GM13977 (cell line): ENCODE measurements at places on chromosomes 12 and 14.

GRCh38 chr12:69329669-69330428, 18.3 kb upstream of the LYZ start:
- no peak for DNase-seq

DNA sequence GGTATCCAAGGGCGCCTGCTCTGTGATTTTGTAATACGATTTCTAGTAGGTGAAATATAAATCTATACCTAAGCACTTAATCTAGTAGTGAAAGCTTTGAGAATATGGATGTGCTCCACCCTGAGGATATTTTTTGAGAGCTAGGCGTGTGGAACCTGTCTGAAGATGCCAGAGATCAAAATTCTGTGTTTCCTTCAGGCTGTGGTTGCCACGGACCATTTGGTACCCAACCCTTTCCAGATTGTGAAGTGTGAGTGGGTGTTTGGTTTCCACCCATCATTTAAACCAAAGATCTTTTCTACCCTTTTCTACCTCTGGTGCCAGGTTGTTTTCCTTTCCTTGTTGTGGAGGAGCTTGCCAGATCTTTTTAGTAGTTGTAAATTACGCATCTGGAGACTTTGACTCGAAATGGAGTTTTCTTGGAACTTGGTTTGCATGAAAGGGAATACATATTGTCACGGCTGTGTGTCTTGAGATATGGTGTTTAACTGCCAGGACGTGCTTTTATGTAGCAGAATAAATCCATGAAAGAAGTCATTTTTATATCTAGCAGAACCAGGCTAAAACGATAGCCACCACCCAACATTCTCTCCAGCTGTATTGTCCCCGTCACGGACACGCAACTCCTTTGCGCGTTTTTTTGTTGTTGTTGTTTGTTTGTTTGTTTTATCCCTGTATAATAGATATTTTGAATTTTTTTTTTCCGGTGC, 2.2 kb downstream of the LRFN5 start:
- peak; percentile 14 for DNase-seq

DNA sequence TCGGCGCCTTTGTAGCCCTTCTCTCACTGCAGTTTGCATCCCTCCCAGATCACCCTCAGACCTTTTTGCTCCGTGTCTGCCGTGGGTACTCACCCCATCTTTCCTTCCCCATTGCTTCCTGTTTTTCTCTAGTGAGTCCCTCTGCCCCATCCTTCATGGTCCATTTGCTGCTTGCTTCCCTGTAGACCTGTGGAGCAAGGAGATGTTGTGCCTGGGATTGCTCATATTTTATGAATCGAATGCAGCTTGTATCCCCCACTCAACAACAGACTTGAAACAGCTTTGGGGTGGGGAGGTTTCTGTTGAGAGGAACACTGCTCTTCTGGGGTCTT, 661 bp downstream of the DENR start:
- DNase-seq: no peak

- DNase-seq: no peak
Observed at GRCh38 chr12:64806593-64807460, 17.6 kb upstream of the TBC1D30 start.

- DNase-seq: peak; percentile 70
Observed at GRCh38 chr12:51326698-51327439, 2.9 kb upstream of the BIN2 start.

- no peak for DNase-seq
Observed at GRCh38 chr12:71749666-71750065, 5.0 kb upstream of the RAB21 start.

DNA sequence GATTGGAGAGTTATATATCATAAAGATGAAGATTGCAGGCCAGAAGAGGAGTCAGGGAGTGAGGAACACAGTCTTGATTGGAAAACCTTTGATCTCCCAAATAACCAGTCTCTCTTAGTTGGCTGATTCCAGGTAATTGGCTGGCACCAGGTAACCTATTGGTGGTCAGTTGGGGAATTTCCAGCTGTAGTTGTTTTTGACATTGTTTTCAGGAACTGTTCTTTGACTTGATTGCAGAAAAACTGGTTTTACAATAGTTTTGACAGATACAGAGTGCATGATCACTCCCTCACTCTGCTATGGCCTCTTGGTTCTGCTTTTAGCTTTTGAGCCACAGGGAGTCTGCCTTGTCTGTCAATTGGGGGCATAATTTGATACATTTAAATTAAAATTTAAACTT, 71.6 kb downstream of the ZNF641 start:
- no peak for DNase-seq

DNA sequence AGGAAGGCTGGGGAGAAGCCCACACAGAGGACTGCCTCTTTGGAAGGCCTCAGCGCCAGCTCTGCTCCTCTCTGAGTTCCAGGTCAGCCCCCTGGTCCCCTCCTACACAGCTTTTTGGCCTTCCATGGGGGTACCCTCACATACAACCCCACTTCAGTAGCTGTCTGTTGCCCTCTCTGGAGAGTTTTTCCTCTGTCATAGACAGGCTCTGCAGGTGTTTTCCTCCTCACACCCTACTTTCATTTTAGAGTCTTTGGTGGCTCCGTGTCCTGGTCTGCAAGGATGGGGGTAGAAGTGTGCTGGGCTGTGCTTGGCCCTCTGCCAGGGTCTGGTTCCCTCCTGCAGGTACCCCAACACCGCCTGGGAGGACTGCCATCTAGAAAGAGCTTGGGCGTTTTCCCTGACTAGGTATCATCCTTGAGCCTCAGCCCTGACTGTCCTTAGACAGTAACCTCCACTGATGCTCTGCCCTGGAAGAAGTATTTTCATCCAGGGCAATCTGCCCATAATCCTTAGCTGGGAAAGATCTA, 15.1 kb downstream of the ZDHHC22 start:
- no peak for DNase-seq

DNA sequence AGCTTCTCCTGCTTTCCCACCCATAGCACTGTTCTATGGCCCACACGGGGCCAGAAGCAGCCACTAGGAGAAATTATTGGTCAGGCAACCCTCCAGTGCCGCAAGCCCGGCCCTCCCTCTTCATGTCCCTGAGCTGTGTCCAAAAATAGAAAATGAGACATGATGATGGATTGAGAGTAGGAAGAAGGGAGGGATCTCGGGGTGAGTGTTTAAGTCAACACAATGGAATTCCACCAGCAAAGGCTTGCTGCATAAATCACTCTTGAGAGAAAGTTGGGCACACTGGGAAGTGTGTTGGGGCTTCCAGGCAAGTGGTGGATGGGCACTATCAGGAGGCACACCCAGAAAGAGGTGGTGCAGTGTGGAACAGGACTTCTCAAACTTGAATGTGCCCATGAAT, 94.2 kb downstream of the LLPH start:
- DNase-seq: no peak

GRCh38 chr14:99648027-99648784, 3.3 kb downstream of the HHIPL1 start:
- DNase-seq: no peak

DNA sequence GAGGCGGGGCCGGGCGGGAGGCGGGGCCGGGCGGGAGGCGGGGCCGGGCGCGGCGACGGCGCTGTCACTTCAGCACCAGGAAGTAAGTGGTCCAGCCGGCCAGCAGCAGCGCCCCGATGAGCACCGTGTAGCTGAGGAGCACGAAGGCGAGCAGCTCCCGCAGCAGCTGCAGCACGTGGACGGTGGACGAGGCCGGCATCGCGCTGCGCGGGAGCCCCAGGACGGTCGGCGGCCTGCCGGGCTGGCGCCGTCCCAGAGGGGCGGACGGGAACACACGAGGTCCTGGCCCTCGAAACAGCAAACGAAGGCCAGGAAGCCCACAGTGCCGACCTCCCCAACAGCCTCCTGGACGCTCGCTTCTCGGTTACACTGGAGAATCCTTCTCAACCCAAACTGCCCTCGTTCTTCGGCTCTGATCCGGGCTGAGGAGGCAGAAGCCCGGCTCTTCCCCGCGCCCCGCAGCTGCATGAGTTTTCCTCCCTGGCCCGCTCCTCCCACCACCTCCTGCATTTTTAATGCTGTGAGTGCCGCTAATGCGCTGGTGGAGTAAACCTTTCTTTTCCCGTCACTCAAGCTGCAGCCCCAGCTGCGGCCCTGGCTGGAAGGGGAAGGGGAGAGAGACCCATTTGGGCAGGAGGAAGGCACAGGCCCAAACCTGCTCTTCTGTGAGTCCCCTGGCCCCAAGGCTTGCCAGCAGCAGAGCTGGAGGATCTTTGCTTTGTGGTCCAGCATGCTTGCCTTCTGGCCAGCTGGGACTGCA, 694 bp upstream of the DIABLO start:
- no peak for DNase-seq

- no peak for DNase-seq
Observed at GRCh38 chr14:95334044-95334443, 14.3 kb upstream of the CLMN start.

- no peak for DNase-seq
Observed at GRCh38 chr12:114711689-114712152, 27.7 kb upstream of the TBX3 start.

- DNase-seq: no peak
Observed at GRCh38 chr14:20429801-20430669, 5.9 kb downstream of the KLHL33 start.

DNA sequence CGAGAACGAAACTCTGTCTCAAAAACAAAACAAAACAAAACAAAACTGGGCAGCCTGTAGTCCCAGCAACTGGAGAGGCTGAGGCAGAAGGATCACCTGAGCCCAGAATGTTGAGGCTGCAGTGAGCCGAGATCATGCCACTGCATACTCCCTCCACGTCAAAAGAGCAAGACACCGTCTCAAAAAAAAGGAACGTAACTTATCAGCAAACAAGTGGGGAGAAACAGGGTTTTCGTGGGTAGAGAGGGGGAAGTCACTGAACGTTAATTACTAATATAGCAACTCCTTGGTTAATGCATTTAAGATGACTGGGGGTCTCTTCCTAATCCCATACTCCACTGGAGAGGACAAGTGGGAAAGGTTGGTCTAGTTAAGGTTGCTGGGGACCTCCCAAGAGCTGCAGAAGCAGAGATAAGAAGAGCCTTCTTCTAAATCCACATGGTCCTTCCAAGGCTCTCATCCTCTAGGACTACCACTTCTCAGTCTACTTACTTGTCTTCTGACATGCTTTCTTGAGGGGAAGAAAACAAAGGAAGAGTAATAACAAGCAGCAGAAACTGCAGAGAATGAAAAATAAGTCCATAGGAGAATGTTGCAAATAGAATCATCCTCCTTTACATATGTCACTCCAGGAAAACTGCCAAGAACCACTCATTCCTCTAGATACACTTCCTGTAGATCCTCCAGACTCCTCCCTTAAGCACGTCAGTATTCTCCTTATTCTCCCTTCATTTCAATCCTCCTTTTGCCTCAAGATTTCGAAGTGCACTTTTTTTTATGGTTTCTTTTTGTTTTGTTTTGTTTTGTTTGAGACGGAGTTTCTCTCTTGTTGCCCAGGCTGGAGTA, 5.8 kb downstream of the NUMB start:
- DNase-seq: no peak

DNA sequence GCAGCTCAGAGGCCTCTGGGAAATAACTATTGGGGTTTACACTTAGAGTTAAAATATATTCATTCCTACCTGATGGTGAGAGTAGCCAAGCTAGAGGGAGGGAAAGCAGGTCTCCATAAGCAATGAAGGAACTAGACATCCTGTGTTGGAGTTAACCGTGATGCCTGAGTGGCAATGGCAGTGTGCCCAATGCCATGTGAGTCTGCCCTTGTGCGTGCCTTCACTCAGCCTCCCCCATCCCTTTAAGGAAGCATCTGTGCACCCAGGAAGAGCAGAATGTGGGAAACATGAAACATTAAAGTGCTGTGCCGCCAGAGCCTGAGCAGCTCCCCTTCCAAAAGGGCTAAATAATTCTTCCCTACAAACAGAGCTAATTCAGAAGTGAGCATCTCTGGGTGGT, 76.3 kb downstream of the COX16 start:
- no peak for DNase-seq

- no peak for DNase-seq
Observed at GRCh38 chr12:5587711-5588121, 155.8 kb downstream of the NTF3 start.

- DNase-seq: no peak
Observed at GRCh38 chr14:44942436-44942835, 19.3 kb downstream of the KLHL28 start.

- DNase-seq: no peak
Observed at GRCh38 chr14:71751264-71751663, 181.0 kb upstream of the RGS6 start.

DNA sequence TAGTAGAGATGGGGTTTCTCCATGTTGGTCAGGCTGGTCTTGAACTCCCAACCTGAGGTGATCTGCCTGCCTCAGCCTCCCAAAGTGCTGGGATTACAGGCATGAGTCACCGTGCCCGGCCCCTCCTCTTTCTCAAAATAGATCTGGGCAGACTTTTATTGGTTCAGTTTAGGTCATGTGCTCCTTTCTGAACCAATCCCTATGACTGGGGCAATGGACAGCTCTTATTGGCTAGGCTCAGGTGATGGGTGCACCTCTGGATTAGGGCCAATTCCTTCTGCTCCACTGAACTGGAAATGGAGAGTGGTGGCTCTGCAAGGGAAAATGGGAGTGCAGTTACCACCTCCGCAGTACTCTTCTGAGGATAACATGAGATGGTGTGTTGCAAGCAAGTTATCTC, 6.2 kb upstream of the ATP6V0A2 start:
- no peak for DNase-seq

GRCh38 chr12:304805-305204, 42.2 kb upstream of the SLC6A13 start:
- DNase-seq: no peak

DNA sequence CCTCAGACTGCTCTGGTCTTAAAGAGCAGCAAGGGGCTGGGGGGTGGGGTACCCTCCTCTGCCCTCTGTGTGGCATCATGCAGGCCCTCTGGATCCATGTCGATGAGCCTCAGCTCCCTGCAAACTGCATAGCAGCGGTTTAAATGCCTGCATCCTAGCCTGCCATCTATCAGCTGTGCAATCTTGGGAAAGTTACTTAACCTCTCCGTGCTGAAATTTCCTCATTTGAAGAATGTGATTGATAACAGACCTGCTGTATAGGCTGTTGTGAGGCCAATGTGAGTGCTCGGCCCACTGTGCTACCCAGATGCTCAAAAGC, 3.8 kb downstream of the FAM181A start:
- DNase-seq: no peak

DNA sequence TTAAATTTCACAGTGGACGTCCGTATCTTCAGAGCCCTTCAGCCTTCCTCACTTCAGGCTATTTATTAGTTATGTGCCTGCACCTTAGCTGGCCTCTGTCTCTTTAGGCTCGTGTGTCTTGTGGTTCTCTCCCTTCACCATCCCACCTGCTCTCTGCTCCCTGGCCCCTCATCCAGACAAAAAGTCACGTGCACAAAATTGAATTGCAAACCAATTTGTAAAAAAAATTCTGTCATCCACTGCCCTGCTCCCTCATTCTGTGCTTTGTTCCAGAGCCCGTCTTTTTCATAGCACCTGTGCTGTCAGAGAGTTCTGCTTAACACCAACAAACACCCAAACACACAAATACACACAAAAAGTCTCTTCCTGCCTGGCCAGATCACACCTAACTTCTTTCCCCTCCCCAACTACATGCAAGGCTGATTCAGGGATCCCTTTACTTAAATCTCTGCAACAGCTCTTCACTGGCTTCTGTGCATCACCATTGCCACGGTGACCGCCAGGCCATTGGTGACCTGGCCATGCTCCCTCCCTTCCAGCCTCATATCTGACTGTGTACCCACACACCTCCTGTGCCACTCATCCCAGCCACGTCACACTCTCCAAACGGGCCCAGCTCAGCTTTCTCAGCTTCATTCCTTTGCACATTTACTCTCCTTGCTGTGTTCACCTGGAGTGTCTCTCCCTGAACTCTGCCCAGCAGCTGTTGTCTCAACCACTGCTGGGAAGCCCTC, 205.7 kb downstream of the TTC8 start:
- no peak for DNase-seq
